ENCODE measurements at places on chromosomes 1 and 21. TPM values are rescaled to one million over a fixed set of nuclear protein-coding genes. Genes with fewer than 3 reads are reported as not detected.

Gene OR2T29
- total RNA-seq, result not detected

Gene TNFRSF14
- 263 TPM for total RNA-seq

Gene NBPF4
- 0.51 TPM for total RNA-seq

Gene BACE2
- 1.9 TPM for total RNA-seq

Gene TEX38
- total RNA-seq, result 0.34 TPM

Gene TMEM269
- 0.32 TPM for total RNA-seq

Gene ITLN1
- total RNA-seq, result not detected

Gene SMPDL3B
- total RNA-seq, result 0.54 TPM

Gene TFF3
- total RNA-seq, result not detected

Gene PTBP2
- 15.4 TPM for total RNA-seq

Gene TGFB2
- total RNA-seq, result 0.12 TPM

Gene TNFRSF9
- 13.9 TPM for total RNA-seq

Gene WDR64
- total RNA-seq, result 0.44 TPM

Gene PI4KB
- 85.5 TPM for total RNA-seq

Gene SPRR2D
- not detected for total RNA-seq

Gene OXCT2
- 0.22 TPM for total RNA-seq

Gene STX12
- total RNA-seq, result 31.7 TPM

Gene PLA2G2D
- total RNA-seq, result not detected

Gene UROD
- total RNA-seq, result 75.2 TPM

Gene TFAP2E
- 0.42 TPM for total RNA-seq

Gene IL20
- total RNA-seq, result not detected

Gene TMEM52
- not detected for total RNA-seq

Gene RGS2
- 3.6 TPM for total RNA-seq

Gene PADI3
- not detected for total RNA-seq

Gene FRRS1
- 0.24 TPM for total RNA-seq

Gene CFHR1
- not detected for total RNA-seq

Gene EPB41
- 125 TPM for total RNA-seq

Gene S100A9
- total RNA-seq, result 3.9 TPM

Gene GABRD
- not detected for total RNA-seq

Gene ARHGAP30
- total RNA-seq, result 314 TPM

Gene KIAA1614
- total RNA-seq, result 0.37 TPM

Gene SH2D5
- 0.32 TPM for total RNA-seq

Gene LINGO4
- total RNA-seq, result 0.10 TPM

Gene SLC44A5
- not detected for total RNA-seq
